ENCODE measurements at places on chromosomes 11 and 22.

DNA sequence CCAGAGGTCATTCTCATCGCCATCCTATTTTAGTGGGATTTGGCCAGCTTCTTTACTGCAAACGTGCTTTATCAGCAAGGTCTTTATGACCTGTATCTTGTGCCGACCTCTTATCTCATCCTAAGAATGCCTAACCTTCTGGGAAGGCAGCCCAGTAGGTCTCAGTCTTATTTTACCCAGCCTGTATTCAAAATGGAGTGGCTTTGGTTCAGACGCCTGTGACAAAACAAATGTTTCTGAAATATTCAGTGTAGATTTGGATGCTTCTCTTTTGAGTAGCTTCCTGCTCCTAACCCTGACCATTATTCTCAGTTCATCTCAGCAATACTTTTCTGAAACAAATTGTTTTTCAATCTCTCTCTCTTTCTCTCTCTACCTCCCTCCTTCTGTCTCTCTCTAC lies 60.1 kb downstream of the TRIM44 start:
- DNase-seq = no peak

DNA sequence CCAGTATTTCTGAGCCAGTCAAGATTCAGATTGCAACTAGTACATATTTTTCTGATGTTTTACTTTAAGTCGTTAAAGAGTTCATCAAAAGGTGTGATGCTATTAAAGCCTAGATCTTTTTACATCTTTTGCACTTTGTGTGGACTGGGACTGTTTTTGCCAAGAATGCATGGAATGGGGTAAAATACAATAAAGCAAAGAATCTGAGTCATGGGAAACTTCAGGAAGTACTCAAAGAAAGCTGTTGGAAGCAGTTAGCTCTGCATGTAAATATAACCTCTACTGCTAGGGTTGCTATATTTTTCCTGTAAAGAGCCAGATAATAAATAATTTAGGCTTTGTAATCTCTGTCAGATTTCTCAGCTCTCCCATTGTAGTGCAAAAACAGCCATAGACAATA lies 20.9 kb downstream of the ATXN10 start:
- DNase-seq = no peak

DNA sequence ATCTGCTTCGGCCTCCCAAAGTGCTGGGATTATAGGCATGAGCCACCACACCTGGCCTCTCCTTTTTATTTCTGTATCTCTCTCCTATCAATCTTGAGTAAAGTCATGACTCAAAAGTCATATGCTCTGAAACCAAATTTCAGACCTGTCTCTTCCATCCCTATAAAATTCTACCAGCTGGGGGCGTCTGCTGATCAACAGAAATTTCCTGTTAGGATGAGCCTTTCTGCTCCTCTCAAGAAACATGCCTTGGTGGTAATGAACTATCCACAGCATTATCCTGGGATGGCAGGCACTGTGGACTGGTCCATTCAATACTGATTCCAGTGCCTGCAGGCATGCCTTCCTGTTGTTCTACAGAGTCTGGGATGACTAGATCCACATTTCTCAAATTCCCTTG lies 472.6 kb downstream of the NELL1 start:
- no peak for DNase-seq

DNA sequence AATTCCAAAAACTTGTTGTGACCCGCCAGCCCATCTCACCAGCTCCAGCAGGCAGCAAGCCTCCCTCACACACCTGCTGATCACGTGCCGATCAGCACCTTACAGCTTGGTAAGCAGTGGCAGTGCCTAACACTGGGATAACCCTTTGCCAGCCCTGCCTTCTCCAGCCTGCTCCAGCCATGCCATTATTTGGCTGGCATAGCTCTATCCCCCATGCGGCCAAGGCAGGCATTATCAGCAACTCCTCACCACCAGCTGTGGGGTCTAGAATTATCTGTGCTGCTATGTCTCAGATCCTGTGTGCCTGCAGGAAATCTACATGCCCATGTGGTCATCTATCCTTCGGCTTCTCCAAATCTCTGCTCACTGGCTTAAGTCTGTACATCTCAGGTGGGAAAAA lies 215.0 kb downstream of the ST3GAL4 start:
- DNase-seq = no peak

- no peak for DNase-seq
Measured at GRCh38 chr11:29634244-29634643, 382.6 kb downstream of the KCNA4 start.

DNA sequence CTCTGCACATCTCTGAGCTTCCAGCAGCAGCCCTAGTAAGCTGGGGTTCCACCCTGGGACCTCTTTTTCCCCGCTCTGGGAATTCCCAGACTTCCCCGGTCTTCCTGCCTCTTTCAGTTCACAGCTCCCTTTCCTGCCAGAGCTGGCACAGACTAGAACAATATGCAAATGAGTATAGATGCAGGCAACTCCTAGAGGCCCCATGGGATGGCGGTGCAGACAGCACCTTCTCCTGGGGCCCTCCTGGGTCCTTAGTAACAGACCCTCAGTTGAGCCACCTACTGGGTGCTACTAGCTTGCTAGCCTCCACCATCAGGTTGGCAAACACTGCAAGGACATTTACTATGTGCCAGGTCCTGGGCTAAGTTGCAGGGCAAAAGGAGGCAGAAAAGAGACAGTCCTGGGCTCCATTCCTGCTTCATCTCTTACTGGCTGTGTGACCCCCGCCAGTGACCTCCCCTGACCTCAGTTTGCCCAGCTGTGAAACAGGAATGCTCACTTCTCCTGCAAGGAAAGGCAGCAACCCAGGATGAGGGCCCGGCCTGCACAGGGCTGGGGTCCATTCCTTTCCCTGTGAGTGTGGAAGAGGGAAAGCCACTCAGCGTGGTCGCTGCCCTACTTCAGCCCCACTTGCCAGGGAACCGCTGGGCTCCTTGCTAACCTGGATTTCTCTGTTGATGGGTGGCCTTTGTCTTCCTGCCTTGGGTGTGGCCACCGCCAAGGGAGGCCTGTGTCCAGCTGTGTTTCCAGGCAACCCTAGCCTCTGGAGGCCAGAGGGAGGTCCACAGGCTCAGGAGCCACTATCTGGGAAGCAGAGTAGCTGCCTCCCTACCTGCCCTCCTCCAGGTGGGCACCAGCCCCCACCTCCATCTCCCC lies 7.3 kb downstream of the RELT start:
- no peak for DNase-seq

- DNase-seq = no peak
Measured at GRCh38 chr11:128208329-128209137, 378.8 kb downstream of the ETS1 start.

GRCh38 chr22:27252282-27253049 lies 549.1 kb downstream of the MN1 start:
- no peak for DNase-seq

- no peak for DNase-seq
Measured at GRCh38 chr11:20161230-20161918, 1.1 kb upstream of the DBX1 start.

- no peak for DNase-seq
Measured at GRCh38 chr11:16895306-16895705, 118.9 kb downstream of the PLEKHA7 start.

DNA sequence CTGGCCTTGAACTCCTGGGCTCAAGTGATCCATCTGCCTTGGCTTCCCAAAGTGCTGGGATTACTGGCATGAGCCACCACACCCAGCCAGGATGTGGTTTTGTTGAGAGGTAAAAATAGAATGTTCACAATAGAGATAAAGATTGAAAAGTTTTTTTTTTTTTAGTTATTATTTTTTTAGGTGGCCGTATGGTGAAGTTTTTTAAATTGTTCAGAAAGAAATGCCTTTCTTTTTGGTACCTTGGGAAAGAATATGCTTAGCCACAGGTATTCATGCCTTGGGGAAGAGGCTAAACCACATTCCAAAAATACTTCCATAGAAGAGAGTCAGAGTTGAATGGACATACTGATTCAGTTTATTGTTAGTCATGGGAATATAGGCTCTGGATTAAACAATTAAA lies 143.4 kb downstream of the C11orf91 start:
- no peak for DNase-seq

DNA sequence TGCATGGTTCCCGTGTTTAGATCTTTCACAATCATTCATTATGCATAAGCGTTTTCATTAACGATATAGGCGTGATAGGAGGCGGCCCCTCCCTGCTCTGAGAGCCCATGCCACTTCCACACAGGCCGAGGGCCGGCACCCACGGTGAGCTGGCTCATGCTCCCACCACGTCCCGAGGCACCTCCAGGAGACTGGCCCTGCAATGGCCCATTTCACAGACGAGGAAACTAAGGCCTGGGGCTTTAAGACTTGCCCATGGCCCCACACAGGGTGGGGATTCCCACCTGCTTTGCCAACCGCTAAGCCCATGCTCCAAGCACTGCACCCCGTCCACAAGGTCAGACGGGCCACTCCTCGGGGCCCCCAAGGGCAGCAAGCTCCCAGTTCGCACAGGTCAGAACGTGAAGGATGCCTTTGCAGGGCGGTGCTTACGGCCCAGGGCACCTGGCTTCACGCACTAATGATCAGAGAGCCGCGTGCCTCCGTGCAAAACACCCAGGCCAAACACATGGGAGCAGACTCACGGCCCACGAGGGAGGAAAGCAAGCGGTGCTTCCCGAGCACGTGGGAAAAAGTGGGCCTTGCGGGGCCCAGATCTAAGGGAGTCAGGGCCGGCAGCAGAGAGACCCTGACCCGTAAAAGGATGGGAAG lies 8.3 kb downstream of the OSBPL5 start:
- no peak for DNase-seq

DNA sequence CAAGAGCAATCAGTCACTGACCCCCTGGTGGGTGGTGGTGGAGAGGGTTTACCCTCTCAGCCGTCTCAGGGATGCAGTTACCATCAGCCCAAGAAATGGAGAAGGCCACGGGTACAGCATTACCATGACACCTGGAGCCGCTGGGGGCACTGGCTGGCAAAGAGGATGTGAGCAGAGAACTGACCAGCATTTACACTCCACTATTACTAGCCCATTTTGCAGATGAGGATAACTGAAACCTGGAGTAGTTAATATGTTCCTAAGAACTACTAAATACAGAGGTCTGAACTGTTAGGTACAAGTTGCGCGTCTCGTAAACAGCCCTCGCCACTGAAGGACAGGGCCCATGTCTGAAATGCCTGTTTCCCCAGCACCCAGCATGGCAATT lies 79.0 kb downstream of the TIMP3 start:
- no peak for DNase-seq

GRCh38 chr22:35530700-35531099 lies 9.9 kb upstream of the RASD2 start:
- no peak for DNase-seq

- DNase-seq = no peak
Measured at GRCh38 chr11:34075178-34075820, 23.8 kb downstream of the CAPRIN1 start.

DNA sequence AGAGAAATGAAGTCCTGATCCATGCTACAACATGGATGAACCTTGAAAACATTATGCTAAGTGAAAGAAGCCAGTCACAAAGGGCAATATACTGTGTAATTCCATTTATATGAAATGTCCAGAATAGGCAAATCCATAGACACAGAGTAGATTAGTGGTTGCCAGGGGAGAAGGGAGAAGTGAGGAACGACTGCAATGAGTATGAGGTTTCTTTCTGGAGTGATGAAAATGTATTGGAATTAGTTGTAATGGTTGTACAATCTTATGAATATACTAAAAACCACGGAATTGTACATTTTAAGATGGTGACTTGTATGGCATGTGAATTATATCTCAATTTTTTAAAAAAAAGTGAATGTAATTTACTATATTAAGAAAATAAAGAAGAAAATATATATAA lies 83.1 kb upstream of the GDPD4 start:
- no peak for DNase-seq

DNA sequence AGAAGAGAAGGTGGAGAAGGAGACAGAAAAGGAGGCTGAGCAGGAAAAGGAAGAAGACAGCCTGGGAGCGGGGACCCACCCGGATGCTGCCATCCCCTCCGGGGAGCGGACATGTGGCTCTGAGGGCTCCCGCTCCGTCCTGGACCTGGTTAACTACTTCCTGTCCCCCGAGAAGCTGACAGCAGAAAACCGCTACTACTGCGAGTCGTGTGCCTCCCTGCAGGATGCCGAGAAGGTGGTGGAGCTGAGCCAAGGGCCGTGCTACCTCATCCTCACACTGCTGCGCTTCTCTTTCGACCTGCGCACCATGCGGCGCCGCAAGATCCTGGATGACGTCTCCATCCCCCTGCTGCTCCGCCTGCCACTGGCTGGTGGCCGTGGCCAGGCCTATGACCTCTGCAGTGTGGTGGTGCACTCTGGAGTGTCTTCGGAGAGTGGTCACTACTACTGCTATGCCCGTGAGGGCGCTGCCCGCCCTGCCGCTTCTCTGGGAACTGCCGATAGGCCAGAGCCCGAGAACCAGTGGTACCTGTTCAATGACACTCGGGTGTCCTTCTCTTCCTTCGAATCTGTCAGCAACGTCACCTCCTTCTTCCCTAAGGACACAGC lies 21.4 kb downstream of the USP35 start:
- DNase-seq = no peak

DNA sequence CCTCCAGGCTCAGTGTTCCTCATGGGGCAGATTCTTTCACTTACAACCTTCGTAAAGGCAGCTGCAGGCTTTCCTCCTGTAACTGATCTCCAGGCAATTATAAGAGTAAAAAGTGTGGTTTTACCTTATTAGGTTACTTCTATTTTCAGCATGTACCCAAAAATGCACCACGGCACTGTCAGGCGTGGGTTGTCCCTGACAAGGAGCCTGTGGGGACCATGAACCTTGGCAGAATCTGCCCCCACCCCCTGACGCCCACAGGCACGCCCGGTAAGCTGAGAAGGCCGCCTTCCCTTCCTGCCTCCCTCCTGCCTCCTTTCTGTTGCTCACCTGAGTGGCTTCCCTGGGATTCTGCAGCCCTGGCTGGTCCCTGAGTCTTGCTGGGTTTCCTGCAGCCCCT lies 1383.3 kb downstream of the TBC1D22A start:
- DNase-seq = no peak

GRCh38 chr22:28443526-28443876 lies 236.1 kb downstream of the TTC28 start:
- DNase-seq = peak; percentile 65

DNA sequence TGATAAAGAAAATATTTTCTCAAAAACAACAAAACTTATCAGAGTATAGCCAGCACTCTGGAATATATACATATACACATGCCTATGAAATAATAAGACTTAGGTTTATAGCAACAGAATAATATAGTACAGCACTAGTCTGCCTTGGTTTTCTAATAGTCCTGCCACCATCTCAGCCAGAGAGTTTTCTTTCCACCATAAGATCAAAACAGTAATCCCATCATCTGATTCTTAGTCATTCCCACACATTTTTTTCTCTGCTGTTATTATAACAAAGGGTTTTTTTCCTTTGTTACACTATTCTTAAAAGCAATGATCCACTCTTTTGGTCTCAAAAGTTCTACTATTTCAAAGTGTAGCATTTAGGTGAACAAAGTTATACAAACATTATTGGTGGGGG lies 15.1 kb downstream of the MTMR2 start:
- DNase-seq = no peak

Data from left colon (tissue), 2 donors.